Skeletal muscle tissue (tissue), 5 donors: ENCODE measurements at places on chromosomes 16 and 17. TPM values are rescaled to one million over a fixed set of nuclear protein-coding genes. Genes with fewer than 3 reads are reported as not detected.

NSF gene
- 21.4 TPM for total RNA-seq

TMEM107 gene
- 25.1 TPM for total RNA-seq

CAPN15 gene
- total RNA-seq, result 9.9 TPM

KIFC3 gene
- 9.9 TPM for total RNA-seq

CDRT15 gene
- not detected for total RNA-seq

DBNDD1 gene
- total RNA-seq, result 3.1 TPM

RGS11 gene
- 0.52 TPM for total RNA-seq

SLC5A11 gene
- not detected for total RNA-seq

CDC6 gene
- 4.2 TPM for total RNA-seq

PRDM7 gene
- not detected for total RNA-seq

TBX2 gene
- 5.2 TPM for total RNA-seq

NME3 gene
- 20.4 TPM for total RNA-seq

KRTAP4-6 gene
- not detected for total RNA-seq

RAPGEFL1 gene
- 1.0 TPM for total RNA-seq

NACA2 gene
- not detected for total RNA-seq

SCIMP gene
- total RNA-seq, result 2.1 TPM

KRTAP9-8 gene
- not detected for total RNA-seq

CLDN7 gene
- not detected for total RNA-seq

NPIPA5 gene
- total RNA-seq, result 4.2 TPM

ASIC2 gene
- total RNA-seq, result not detected

TBC1D3E gene
- total RNA-seq, result not detected

CLEC18C gene
- total RNA-seq, result under 0.01 TPM

FGF11 gene
- 1.0 TPM for total RNA-seq

STAT3 gene
- 44.9 TPM for total RNA-seq

PRSS21 gene
- not detected for total RNA-seq

UNC13D gene
- 1.6 TPM for total RNA-seq

CD300LD gene
- total RNA-seq, result not detected

C16orf89 gene
- total RNA-seq, result 2.1 TPM

CRYBA1 gene
- total RNA-seq, result not detected

IL4R gene
- total RNA-seq, result 7.8 TPM

TCAP gene
- 78.8 TPM for total RNA-seq

CLEC16A gene
- total RNA-seq, result 14.6 TPM
